Cortex of kidney (tissue), 1 donor: ENCODE measurements at places on chromosomes 13 and 19.

DNA sequence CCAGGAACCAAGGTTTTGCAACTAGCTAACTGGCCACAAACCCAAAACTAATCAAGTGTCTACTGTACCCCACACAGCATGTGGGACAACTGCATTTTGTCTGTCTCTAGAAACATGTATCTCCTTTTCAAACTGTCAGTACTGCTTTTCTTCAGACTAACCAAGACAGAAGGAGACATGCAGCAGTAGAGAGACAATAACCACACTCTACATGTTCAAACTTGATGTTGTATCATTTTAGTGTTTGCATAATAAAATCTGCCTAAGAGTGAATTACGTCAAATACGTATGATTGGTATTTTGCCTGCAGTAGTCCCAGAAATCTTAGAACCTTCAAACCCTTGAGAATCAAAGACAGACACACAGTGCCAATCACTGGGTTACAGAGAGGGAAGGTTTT is 22.0 kb upstream of the FREM2 start:
- no peak for DNase-seq

- DNase-seq: no peak
Observed at GRCh38 chr19:19877724-19878123, 12.0 kb downstream of the ZNF253 start.

GRCh38 chr13:22320991-22321390 is 650.1 kb downstream of the FGF9 start:
- no peak for DNase-seq

- no peak for DNase-seq
Observed at GRCh38 chr19:49157445-49158224, at the start of gene TRPM4. Gene TRPM4, plus strand, starts transcription at chr19:49157792. Its CDS starts 75 bp downstream, at chr19:49157867.

DNA sequence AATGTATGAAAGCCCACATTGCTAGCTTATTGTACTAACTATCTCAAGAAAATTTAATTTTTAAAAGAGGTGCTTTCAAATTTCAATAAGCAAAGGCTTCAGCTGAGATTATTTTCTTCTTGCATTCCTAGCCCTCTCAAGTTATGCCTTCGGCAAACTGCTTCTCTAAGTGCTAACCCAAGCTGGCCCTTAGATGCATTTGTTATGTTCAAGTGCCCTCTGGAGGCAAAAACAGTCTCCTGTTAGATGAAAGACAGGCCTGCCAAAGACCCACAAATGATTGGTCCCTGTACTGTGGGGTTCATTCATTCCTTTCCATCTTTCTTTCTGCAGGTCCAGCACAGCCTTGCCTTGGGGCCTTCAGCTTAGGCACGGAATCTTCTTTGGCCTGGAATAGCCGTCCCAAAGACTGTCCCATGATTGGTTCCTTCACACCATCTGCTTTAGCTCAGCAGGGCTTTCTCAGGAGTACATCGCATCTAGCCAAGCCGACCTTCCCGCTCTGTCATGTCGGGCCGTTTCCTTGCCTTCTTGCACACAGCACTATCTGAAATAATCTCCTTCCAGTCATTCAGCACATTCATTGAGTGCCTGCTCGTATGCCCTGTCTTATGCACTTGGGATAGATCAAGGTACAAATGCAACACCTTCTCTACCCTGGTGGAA is 26.4 kb upstream of the TPTE2 start:
- DNase-seq: no peak

- no peak for DNase-seq
Observed at GRCh38 chr19:48419158-48419920, 25.9 kb downstream of the GRIN2D start.

DNA sequence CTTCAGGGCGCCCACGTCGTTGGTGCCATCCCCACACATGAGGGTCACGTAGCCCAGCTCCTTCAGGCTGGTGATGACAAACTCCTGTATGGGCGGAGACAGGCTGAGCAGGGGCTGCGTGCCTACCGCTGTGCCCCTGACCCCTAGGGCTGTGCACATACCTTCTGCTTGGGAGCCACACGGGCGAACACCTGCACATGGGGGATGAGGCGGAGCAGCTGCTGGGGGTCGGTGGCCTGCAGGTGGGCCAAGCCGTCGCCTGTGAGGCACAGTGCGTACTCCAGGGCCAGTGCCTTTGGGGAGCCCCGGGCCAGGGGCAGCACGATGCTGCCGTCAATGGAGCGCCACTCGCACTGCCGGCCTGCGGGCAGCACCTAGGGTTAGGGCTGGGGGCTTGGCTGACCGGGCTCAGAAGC is 6.1 kb upstream of the GMIP start:
- DNase-seq: no peak

- DNase-seq: no peak
Observed at GRCh38 chr13:41762796-41763195, 198.1 kb downstream of the VWA8 start.

DNA sequence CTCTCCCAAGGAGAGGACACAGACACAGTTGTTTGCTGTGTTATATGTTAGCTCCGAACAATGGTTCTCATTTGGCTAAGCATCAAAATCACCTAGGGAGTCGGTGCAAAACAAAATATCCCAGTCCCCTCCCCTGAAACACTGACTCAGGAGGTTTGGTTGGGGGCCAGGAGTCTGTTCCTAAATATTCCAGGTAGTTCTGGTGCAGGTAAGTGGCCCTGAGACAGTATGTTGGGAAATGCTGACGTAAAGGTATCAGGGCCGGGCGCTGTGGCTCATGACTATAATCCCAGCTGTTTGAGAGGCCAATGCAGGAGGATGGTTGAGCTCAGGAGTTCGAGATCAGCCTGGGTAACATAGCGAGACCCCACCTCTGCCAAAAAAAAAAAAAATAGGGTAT is 2.3 kb upstream of the MAP2K7 start:
- no peak for DNase-seq
